ENCODE measurements at places on chromosomes 12 and 14.

GRCh38 chr14:60509438-60510253 lies 700 bp downstream of the SIX6 start:
- DNase-seq: no peak

DNA sequence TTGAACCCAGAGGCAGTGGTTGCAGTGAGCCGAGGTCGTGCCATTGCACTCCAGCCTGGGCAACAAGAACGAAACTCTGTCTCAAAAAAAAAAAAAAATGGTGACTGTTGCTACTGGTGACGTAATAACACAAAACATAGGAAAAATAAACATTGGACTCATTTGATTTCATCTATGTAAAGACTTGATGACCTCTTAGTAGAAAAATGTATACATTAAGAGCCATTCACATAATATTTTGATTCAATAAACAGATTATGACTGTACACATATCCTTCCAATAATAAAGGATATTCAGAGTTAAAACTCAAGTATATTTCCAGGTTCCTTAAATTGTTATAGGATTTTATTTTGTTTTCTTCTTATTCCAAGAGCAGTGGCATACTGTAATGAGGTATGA lies 65.7 kb upstream of the AEBP2 start:
- DNase-seq: no peak

GRCh38 chr12:107906707-107907106 lies 132.2 kb downstream of the ASCL4 start:
- DNase-seq: no peak

DNA sequence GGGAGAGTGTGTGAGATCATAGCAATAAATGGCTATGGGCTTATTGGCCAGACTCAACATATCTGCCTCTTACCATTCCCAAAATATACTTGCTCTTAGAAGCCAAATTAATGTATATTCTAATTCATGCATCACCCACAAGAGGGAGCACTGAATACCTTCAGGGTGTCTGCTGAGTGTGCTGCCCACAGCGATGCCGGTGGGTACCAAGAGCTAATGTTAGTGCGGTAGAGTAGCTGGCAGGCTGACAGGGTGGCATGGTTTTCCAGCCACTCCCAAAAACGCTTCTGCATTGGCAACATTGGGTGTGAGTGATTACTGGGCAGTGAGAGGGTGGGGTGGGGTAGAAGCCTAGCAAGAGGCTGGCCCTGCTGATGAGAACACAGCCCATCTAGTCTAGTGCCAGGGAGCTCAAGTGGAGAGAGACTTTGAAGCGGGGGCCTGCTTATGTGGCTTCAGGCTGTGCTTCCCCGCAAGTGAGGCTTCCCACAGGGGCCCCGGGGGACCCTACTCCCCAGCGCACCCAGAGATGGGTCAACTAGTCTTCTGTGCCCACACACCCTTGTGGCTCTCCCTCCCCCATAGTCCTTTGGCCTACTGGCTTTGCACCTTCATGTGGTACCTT lies 9.2 kb upstream of the PLEKHD1 start:
- DNase-seq: no peak

GRCh38 chr12:120959111-120959878 lies 19.0 kb upstream of the HNF1A start:
- no peak for DNase-seq

DNA sequence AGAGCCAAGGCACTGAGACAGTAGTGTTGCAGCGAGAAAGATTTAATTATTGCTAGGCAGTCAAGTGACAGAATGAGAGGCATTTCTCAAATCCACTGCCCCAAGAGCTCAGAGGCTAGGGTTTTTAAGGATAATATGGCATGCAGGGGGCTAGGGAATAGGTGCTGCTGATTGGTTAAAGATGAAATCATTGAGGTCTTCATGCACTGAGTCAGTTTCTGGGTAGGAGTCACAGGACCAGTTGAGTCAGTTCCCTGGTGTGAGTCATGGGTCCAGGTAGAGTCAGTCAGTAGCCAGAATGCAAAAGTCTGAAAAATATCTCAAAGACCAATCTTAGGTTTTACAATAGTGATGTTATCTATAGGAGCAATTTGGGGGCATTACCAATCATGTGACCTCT lies 323.8 kb downstream of the RGS6 start:
- no peak for DNase-seq

- peak; percentile 55 for DNase-seq
Measured at GRCh38 chr12:54988402-54989054, 4.0 kb upstream of the TESPA1 start.

DNA sequence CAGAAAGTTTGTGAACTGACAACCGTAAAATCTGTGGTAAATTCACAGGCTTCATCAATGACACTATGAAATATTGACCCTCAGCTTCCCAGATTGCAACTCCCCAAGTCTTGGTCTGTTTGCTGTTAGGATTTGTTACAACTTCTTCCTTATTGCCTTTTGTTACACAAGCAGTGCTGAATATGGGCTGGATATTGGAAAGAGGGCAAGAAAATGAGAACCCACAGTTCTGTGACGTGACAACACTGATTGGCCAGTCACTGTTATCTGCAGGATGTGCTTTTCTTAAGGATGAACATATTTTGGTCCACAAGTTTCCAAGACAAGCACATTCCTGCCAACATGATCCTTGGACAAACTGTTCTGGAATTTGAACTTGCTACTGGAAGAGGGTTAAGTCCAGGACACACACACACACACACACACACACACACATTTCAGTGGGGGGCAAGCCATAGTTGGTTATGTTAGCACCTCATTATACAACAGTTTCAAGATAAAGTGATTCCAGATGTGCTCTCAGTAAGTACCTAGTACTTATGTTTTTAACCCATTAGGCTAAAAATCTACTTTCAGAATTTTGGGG lies 16.6 kb upstream of the SLC38A2 start:
- DNase-seq: no peak

DNA sequence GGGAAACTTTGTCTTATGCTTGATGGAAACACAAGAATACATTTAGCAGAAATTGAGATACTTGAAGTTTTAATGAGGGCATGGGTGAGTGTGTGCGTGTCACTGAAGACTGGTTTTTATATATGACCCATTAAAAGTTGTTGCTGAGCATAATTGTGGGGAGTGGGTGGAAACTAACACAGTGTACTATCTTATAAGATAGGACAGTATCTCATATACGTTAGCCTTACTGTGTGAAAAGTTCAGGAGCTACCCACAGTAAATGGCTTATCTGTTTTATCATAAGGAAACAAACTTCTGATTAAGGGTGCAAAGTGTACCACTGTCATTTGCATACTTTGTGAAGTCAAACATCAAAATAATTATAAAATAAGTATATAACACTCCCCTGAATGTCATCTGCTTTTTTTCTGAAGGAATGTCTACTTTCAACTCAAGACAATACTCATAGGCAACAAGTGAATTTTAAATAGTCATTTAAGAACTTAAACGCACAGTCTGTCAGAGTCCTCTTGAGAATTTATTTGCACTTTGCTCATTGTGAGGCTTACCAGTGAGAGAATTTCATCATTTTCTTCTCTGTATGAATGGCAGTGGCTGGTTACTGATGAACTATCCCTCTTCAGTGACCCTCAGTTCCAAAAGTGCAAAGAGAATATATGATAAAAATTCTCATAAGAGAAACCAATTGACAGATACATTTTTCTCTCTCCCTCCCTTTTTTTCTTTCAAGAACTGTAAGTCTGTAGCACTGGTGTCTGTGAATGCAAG lies 4.2 kb downstream of the PDE3A start:
- no peak for DNase-seq

- no peak for DNase-seq
Measured at GRCh38 chr12:5524769-5525436, 93.0 kb downstream of the NTF3 start.

DNA sequence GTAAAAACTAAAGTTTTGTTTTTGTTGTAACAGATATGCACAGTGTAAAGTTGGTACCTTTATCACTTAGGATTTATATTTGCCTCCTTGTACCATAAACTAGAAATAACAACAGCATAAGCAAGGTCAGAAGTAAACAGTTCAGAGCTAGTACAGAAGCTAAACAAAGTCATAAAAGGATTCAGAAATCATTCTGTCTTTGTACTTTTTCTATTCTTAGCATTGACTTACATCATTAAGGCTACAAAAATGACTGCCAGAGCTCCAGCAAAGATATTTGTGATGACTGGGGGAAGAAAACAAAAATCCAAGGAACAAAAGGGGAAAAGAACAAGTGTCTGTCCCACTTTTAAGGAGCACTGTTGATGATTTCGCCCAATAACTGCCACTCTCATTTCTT lies 347.2 kb downstream of the CCDC91 start:
- no peak for DNase-seq

- no peak for DNase-seq
Measured at GRCh38 chr12:106080041-106080790, 58.5 kb downstream of the NUAK1 start.

- no peak for DNase-seq
Measured at GRCh38 chr14:40133463-40133862, 701.2 kb upstream of the FBXO33 start.

DNA sequence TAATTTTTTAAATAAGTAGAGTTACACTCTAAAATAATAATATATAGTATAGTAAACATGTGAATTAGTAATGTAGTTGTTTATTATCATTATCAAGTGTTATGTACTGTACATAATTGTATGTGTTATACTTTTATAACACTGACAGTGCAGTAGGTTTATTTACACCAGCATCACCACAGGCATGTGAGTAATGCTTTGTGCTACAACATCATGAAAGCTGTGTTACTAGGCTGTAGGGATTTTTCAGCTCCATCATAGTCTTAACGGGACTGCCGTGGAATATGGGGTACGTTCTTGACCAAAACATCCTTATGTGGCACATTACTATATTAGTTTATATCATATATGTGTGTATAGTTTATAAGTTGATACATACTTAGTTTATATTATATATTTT lies 8.6 kb downstream of the FNTB start:
- no peak for DNase-seq

- DNase-seq: no peak
Measured at GRCh38 chr12:1933342-1934051, 15.0 kb upstream of the CACNA2D4 start.

DNA sequence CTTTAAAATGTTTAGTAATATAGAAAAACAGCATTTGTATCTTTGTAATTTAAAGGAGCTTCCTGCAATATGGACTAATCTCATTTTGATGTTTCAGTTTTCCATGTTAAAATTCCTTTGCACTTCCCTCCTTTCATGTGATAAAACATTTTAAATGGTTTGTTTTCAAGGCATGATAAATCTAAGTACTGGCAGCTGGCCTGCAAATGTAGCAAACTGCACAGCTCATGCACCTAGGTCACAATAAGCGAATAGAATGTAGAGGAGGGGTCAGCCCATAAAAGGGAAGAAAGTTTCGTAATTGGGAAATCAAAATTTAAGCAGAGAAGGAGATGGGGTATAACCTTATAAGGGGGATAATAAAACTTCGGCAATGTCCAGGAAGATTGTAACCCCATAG lies 80.0 kb upstream of the KCNH3 start:
- DNase-seq: no peak

GRCh38 chr14:95196268-95196667 lies 38.9 kb upstream of the DICER1 start:
- no peak for DNase-seq

All from NCI-H774 (cell line).